ENCODE measurements at places on chromosomes 7 and 10.

GRCh38 chr7:94330269-94331020, 64.2 kb upstream of the COL1A2 start:
- DNase-seq = no peak

GRCh38 chr7:46233585-46234329, 312.7 kb upstream of the IGFBP3 start:
- no peak for DNase-seq

DNA sequence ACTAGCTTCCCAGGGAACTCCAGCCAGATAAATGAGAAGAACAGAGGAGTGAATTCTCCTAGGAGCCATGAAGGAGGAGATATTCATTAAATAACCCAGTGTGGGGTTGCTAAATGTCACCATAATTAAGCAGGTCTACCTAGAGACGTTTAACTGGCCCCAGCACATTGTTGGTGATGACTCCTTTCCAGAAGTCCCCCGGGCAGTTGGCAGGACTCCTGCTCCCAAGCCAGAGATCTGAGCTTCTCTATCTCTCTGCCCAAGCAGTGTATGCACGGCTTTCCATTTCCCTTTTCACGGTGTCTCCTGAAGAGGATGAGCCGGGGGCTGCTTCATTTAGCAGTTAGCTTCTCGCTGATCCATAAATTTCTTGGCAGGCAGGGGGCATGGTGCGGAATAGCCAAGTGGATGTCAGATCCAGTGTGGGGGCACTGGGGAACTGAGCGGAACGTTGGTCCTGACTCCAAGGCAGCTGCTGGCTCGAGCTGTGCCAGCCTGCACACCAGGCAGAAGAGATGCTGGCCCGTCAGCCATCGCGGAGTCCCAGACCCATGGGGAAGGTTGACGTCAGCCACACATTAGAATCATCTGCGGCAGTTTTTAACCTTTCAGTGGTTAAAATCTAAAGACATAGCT, 142.0 kb upstream of the NPY start:
- no peak for DNase-seq

DNA sequence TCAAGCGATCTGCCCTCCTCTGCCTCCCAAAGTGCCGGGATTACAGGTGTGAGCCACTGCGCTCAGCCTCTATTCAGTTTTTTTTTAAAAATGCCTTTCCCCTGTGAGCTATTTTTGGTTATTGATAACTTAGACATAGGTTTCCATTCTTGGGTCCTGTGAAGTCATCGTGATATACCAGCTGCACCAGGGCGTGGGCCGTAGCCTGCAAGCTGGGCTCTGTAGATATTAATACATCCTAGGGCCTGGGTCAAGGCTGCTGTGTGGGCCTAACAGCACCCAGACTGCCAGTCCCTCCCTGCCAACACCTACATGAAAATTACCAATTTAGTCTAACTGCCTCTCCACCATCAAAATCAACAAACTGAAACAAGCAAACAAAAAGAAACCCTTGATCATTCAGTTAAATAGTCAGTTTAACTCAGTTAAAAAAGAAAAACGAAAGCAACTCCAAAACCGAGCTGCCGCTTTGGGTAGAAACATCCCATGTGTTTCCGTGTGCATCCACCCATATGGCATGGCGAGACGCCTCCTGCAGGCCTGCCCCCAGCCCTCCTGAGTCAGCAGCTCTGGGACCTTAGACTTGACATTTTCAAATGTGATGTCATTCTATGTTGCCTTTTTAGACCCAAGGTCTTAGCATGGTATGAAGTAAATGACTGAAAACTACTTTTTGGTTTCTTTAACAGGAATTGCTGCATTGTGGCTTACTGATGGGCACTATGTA, 330.2 kb downstream of the GLRX3 start:
- no peak for DNase-seq

GRCh38 chr10:43965033-43965917, 316.6 kb upstream of the ZNF32 start:
- DNase-seq = no peak

DNA sequence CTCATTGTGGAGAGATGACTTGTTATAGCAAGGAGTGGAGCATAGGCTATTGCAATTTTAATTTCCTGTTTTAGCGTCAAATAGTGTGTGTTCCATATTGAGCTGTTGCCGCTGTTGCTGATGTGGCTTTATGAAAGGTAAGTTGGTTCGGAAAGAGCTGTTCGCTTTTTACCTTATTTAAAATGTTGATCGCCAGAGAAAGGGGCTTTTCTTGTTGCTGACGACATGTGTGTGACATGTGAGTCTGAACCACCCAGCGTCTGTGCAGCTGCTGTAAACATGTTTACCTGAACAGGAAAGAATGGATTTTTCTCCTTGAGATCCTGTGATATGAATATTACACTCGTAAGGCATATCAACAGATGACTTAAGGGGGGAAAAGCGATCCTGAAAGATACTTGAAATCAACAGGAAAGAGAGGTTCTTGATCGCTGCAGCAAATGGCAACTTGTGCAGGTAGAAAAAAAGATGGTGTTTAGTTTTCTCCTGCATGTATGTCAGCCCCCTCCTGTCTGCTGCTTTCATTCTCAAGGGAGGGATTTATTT, 2.5 kb downstream of the ZEB1 start:
- DNase-seq = no peak

DNA sequence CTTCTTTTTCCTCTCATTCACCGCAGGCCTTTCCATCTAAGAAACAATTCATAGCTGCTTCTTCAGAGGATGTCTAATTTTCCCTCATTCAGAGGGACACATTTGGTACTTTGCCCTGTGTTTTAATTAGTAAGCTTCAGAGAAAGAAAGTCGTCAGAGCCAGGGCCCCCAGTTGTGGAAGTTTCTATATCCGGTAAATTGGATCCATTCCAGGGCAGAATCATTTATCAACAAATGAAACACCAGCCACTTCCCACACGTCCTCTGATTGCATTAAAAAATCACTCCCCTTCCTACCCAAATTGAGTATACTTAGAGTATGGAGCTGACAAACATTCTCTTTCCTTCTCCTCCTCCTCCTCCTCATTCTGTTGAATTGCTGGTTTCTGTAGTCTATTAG, 205.8 kb upstream of the HDAC9 start:
- DNase-seq = no peak

- DNase-seq = no peak
Observed at GRCh38 chr10:50316695-50317648, 65.7 kb upstream of the ASAH2 start.

DNA sequence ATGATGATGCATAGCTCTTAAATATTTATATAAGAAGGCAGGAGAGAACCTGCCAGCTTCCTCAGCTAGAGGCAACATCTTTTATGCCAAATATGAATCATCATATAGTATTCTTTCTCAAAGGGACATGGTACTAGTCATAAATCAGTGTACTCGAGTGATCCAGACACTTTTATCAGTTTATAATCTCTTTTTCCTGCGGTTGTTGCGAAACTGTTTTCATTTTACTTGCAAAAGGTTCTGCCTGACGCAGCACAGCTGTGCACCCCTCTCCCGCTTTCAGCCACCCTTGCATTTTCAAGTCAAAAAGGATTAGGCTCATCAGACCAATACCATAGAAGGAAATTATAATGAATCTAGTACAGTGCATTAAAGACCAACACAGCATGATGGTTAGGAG, 332.3 kb upstream of the PRKCQ start:
- DNase-seq = no peak

DNA sequence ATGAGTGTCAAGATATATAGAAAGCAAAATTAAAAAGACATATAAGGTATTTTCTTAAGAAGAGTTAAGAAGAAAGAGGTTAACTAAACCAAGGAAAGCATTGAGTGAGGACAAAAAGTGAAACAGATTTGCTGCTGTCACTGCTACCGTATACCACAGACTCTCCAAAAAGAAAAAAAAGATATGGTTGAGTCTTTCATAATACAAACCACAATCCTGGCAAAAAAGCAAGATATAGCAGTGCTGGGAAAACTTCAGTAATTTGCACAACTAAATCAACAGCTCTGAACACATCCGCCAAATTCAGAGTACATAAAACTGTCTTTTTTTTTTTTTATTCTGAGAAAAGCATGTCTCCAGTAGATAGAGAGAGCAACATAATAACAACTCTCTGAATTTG, 114.7 kb downstream of the ETV1 start:
- no peak for DNase-seq

- DNase-seq = no peak
Observed at GRCh38 chr7:40704172-40704571, 569.4 kb downstream of the SUGCT start.

- DNase-seq = no peak
Observed at GRCh38 chr10:50579491-50580261, 44.1 kb downstream of the SGMS1 start.

GRCh38 chr10:29689001-29689400, 54.2 kb upstream of the SVIL start:
- no peak for DNase-seq

DNA sequence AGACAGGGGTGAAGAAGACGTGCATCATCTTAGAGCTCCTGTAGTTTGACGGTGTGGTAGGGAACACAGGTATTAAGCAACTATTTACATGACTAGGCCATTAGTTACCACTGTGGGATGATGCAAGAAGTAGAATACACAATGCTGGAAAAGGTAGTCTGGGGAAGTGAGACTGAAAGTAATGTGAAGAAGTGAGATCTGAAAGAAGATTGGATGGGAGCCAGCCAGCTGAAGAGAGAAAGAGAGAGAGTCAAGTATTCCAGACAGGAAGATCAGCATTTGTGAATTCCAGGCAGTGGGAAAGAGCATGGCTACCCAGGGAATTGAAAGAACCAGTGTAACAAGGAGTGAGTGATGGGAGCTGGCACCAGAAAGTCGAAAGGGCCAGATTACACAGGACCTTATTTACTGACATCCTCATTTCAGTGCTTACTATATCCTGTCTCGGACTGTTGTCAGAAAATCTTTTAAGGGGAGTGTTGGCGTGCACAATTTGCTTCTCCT, 4.0 kb upstream of the CFAP58 start:
- DNase-seq = no peak

DNA sequence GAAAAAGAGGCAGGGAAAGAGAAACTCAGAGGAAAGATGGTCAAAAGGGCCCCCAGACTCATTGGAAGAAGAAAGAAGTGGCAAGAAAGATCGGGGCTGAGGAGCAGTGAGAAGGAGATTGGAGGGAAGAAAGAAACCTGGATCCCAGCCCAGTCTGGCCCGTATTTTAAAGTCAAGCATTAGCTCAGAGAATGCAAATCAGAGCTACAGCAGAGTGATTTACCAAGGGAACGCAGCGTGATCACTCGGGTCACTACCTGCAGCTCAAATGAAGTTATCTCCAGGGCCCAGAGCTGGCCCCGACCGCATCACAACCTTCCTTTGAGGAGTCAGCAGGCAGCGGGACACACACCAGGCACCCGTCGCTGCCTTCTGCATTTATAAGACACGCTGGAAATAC, 72.8 kb downstream of the CARD11 start:
- DNase-seq = no peak

DNA sequence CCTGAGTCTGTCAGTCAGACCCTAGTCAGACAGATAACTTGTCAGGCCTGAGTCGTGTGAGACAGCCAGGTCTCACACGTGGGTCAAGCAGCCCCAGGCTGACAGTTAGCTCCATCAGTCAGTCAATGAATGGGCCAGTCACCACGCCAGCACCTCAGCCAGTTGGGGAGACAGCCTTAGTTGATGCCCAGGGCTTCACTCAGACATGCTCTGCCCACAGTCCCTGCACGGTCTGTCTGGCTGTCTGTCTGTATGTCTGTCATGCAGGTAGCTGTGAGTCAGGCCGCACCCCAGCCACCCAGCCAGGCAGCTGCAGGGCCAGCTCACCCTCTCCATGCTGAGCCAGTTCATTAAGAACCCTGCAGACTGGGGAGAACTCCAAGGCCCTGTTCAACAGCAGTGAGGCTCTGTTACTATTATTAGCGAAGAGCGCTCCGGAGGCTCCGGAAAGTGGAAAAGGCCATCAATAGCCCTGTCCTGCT, 141.1 kb upstream of the PCBD1 start:
- no peak for DNase-seq

GRCh38 chr10:22022257-22023032, 18.9 kb upstream of the DNAJC1 start:
- no peak for DNase-seq

DNA sequence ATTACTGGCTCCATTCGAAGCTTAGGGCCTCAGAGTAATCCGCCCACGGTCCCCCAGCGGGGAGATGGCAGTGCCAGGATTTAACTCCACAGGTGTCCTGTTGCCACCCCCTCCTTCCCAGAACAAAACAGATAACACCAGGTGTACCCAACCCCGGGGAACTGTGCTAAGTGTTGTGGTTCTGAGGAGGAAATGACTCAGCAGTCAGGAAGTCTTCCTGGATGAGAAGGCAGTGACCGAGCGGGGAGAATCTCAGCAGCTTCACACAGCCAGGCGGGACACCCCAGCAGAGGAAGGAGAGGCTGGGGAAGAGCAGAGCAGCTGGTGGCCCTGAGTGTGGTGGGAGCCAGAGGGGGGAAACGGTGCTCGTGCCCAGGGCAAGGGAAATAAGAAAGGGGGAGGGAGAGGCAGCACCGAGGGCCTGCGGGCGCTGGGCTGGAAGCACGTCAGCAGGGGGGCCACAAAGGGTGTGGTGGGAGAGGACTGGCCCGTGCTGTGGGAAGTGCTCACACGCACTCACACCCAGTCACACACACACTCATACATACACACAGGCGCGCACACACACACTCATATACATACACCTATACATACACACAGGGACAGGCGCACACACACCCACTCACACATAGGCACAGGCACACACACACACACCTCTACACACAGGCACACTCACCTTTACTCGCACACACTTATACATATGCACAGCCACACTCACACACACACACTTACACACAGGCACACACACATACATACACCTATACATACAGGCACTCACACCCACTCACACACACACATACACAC, 59.8 kb upstream of the CHST15 start:
- peak; percentile 87 for DNase-seq

- no peak for DNase-seq
Observed at GRCh38 chr7:12025246-12025645, 185.8 kb upstream of the TMEM106B start.

DNA sequence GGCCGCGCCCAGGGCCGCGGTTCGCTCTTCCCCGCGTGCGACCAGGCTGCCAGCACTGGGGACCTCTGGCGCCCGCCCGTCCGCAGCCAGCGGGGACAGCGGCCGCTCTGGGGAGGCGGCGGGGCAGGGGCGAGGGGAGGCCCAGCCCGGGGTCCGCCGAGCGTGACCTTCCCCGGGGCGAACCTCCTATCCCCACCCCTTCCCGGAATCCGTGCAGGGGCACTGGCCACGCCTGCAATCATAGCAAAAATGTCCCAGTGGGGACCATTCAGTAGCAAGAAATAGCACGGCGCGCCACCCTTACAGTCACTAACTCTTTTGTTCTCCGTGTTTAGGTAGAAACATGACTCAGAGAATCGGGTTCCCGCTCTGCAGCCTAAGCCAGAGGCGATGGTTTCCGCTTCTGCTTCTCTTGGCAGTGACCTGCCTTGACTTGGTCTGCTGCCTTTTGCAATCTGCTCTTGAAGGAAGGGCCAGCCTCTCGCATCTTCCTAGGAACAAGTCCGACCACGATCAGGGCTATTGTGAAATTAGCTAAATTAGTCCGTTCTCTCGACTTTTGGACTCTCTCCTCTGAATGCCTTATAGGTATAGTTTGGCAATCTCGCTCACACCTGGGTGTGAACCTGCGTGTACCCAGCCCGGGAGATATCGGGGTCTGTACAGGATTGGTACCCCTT, 79.3 kb upstream of the ACBD5 start:
- no peak for DNase-seq

Measured in NCI-H2081 (cell line).